Kidney tubule cell (primary cell): ENCODE measurements at places on chromosomes 11 and 22.

- peak; percentile 18 for DNase-seq
Observed at GRCh38 chr22:46652081-46652846, 32.1 kb downstream of the GRAMD4 start.

GRCh38 chr11:19290356-19290755 is 49.6 kb upstream of the E2F8 start:
- no peak for DNase-seq

- no peak for DNase-seq
Observed at GRCh38 chr11:63240098-63240497, 3.3 kb downstream of the SLC22A25 start.

- no peak for DNase-seq
Observed at GRCh38 chr11:33525789-33526188, 174.8 kb downstream of the C11orf91 start.

- no peak for DNase-seq
Observed at GRCh38 chr22:40128989-40129388, 48.7 kb upstream of the TNRC6B start.

DNA sequence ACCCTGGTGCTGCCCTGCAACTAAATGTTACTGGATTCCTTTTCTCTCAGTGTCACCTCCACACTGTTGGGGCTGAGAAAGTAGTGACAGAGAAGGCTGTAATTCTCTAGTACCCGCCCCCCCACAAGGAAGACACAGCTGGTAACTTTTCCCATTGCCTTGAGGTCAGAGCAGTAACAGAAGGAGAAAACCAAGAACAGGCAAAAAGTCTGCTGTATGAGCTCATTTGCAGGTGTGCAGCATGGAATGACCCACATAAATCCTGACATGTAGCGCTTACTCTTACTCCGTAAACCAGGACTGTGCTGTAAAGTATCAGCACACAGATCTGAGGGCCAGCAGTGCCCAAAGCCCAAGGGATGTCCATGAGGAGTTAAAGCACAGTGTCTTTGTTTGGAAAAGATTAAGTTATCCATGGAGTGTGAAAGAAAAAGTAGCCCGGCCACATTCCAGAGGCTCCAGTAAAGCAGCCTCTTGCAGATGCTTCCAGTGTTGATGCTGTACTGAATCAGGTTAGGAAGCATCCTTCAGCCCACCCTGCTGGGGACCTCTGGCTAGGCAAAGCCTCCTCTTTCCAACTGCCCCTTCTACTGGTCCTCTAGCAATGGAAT is 120.7 kb downstream of the PLEKHA7 start:
- peak; percentile 49 for DNase-seq

- DNase-seq: no peak
Observed at GRCh38 chr11:126161023-126161391, 50.4 kb downstream of the RPUSD4 start.

DNA sequence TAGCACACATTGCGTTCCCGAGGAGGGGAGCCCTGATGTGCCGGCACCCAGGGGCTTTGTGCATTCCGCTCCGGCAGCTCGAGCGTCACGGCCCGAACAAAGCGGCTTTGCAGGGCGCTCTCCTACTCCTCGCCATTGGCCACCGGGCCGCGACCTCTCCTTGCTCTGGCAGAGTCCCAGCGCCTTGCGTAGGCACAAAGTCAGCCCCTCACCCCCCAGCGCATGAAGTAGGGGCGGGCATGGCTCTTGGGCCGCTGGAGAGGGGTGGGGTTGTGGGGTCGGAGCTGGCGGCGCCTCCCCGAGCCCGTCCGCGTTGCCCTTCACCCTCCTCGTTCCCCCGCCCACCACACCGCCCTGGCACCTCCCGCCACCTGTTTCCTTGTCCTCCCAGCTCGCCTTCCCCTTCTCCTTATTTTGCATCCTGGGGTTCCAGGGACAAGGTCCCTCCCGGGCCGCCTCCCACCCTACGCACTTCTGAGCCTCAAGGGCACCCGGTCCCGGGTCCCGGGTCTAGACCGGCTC is 753 bp upstream of the PPARA start:
- DNase-seq: peak; percentile 35

DNA sequence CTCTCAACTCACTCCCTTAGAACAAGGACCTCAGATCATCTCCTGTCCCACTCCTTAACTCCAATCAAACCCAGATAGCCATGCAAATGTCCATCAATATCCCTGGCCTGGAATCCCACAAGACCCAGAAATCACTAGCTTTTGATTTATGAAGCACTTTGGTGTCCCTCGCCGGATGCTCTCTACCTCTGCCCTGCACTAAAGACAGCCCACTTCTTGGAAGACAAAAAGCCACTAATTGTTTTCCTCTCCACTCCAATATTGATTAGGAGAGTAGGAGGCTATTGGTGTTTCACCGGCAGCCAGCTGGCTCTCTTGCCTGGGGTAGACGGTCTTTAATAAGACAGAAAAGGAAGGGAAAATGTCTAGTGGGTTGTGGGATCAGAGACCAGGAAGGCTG is 221.2 kb downstream of the BUD13 start:
- DNase-seq: no peak

- DNase-seq: peak; percentile 57
Observed at GRCh38 chr11:80196932-80197554, 756.2 kb upstream of the TENM4 start.

GRCh38 chr11:67439321-67440228 is 2.1 kb upstream of the PTPRCAP start:
- peak; percentile 43 for DNase-seq

DNA sequence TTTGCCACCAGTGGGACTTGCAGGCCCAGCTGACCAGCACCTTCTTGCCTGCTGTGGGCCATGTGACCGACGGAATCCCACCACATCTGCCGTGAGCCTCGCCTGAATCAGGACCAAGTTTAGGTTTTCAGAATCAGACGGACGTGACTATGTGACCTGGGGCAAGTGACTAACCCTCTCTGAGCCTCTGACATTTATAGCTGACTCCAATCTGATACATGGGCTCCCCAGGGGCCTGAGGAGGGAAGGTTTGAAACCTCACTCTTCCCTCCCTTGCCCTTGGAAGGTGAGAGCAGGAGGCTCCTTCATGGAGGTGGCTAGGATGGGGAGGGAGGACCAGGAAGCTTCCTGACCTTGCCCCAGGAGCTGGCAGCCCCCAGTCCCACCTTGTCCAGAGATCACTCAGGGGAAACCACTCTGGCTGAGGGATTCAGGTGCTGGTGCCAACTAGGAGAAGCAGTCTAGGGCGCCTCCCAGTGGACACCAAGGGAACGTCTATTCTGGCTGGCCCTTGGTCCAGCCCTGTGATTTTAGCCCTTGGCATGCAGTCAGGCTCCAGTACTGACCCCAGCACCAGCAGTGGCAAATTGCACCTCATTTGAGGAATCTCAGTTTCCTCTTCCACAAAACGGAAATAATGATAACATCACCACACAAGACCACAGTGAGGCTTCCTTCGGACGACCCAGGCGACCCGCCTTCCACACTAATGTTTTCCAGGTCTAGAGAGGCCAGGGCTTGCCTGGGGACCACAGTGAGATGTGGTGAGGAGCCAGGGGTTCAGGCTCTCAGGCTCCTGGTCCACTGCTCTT is 47.2 kb upstream of the SYT7 start:
- DNase-seq: peak; percentile 80

- DNase-seq: no peak
Observed at GRCh38 chr22:48899523-48900326, 927.9 kb downstream of the BRD1 start.

GRCh38 chr11:79404325-79404724 is 36.5 kb downstream of the TENM4 start:
- DNase-seq: no peak
